ENCODE measurements at places on chromosomes 2 and 18. TPM values are rescaled to one million over a fixed set of nuclear protein-coding genes. Genes with fewer than 3 reads are reported as not detected.

OTOS gene
- not detected for total RNA-seq

DNA sequence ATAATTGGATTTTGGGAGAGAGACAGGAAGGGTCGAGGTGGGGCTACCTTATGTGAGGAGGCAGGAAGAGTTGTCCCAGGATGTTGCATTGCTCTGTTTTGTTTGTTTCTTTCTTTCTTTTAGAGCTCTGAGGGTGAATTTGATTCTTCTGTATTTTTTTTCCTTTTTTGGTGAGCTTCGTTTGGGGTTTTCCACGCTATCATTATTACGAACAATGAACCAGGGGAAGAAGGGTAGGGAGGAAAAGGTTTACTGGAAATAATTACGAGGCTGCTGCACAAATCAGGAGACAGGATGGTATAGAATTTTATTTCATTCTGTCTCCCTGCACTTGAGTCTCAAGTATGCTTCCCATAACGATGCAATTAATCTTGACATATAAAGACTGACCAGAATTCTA lies 51.4 kb upstream of the ZNF516 start:
- DNase-seq = no peak

- peak; percentile 14 for DNase-seq
These were observed 49.7 kb downstream of the APOB start for GRCh38 chr2:20994130-20994529.

- no peak for DNase-seq
These were observed 246.0 kb downstream of the PARD3B start for GRCh38 chr2:204791230-204791629.

GRCh38 chr2:119290859-119291587 lies 67.4 kb downstream of the STEAP3 start:
- DNase-seq = peak; percentile 53

ZSWIM2 gene
- total RNA-seq = not detected

GRCh38 chr18:73752546-73752945 lies 395.1 kb downstream of the FBXO15 start:
- peak; percentile 91 for DNase-seq

- DNase-seq = no peak
These were observed 64.0 kb downstream of the HPCAL1 start for GRCh38 chr2:10366601-10367270.

ALPI gene
- not detected for total RNA-seq

DNA sequence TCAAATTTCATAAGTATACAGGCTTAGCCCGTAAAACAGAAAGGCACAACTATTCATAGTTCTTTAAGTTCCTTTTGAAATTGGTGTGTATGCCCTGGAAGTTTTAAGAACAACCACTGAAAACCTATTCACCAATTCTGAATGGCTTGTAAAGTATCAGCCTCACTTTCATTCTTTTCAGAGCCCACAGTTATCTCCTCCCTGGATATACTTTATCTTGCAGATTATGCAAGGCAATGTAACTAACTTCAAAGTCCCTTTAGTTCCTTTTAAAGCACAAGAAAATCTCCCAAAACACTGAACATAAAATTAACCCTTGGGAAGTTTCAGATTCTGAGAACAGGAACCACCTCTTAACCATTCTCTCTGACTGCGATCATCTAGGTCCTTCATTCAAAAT lies 1.1 kb downstream of the STRN start:
- no peak for DNase-seq

GRCh38 chr2:27645197-27645596 lies 16.3 kb downstream of the GPN1 start:
- no peak for DNase-seq

NYAP2 gene
- not detected for total RNA-seq

FABP1 gene
- total RNA-seq = not detected

GRCh38 chr18:13442451-13442850 lies 223.9 kb downstream of the LDLRAD4 start:
- DNase-seq = no peak

STPG4 gene
- under 0.01 TPM for total RNA-seq

MAP3K19 gene
- total RNA-seq = not detected

DNA sequence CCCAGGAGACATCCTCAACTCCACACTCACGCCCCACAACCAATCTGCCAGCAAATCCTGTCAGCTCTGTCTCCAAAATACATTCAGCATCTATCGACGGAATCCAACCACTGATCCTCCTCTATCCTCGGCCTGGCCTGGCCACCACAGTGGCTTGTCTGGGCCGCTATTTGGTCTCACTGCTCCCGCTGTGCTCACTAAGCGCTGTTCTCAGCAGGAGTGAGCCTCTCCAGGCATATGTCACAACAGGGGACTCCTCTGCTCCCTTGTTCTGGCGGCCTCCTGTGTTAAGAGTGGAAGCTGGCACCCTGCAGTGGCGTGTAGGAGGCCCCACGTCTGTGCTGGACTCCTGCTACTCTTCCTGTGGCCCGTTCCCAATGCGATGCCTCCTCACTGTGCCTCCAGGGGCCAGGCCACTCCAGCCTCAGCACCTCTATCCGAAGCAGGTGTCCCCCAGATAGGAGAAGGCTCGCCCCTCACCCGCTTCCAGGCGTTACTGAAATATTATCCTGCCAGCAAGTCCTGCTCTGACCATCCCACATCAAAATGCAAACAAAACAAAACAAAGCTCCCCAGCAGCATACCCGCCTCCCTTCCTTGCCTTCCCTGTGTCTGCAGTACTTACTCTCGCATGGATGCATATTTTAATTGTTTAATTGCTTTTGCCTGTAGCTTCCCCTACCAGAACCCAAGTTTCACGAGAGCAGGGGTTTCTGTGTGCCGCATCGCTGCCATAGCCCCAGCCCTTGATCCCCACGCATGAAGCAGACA lies 39.9 kb downstream of the CENPO start:
- no peak for DNase-seq

LOXHD1 gene
- not detected for total RNA-seq

- DNase-seq = no peak
These were observed 92.6 kb upstream of the TSPYL6 start for GRCh38 chr2:54348646-54349045.

- DNase-seq = no peak
These were observed 85.8 kb downstream of the PLCL1 start for GRCh38 chr2:197890168-197890567.

GRCh38 chr2:170717991-170718589 lies 3.0 kb downstream of the SP5 start:
- no peak for DNase-seq

NT5C1B gene
- total RNA-seq = not detected

GKN2 gene
- total RNA-seq = not detected

GRCh38 chr2:155633060-155633839 lies 699.3 kb downstream of the NR4A2 start:
- DNase-seq = no peak

GRCh38 chr2:29950481-29950880 lies 29.1 kb upstream of the ALK start:
- peak; percentile 3 for DNase-seq

DNA sequence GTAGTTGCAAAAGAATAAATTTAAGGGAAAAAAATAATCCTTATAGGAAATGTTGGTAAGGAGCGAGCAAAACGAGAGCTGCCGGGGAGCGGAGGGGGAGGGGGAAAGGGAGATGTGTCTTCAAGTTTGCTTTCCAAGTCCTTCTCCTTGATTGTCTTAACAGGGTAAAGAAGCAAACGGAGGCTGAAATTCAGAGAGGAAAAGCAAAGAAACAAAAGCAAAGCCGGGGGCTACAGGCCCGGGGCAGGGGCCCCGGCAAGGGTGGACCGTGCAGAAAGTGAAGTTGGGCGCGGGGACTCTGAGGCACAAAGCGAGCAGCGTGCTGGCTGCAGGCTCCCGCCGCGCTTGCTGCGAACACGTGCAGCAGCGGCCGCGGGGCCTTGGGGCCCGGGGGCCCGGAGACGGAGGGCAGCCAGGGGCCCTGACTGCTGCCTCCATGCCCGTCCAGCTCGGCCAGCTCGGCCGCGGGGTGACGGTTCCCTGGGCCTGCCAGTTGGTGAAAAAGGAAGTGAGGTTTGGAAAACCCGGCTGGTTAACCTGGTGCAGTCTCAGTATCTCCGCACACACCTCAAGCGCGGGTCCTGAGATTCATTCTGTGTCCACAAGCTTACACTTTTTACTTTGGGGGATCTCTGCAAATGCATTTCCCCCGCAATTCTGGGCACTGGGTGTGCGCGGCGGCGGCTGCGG lies 4.1 kb downstream of the BCL11A start:
- DNase-seq = no peak

DNA sequence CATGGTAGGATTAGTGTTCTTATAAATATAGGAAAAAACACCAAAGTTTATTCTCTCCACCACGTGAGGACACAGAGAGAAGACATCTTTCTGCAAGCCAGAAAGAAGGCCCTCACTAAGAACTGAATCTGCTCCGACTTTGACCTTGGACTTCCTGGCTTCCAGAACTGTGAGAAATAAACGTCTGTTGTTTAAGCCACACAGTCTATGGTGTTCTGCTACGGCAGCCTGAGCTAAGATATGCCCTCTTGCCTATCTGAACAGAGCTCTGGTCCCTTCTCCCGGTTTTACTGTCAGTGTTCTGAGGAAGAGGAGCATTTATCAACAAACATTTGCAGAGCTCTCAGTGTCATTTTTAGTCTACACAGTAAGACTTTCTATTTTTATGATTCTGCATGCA lies 131.3 kb downstream of the DOK6 start:
- no peak for DNase-seq

DNA sequence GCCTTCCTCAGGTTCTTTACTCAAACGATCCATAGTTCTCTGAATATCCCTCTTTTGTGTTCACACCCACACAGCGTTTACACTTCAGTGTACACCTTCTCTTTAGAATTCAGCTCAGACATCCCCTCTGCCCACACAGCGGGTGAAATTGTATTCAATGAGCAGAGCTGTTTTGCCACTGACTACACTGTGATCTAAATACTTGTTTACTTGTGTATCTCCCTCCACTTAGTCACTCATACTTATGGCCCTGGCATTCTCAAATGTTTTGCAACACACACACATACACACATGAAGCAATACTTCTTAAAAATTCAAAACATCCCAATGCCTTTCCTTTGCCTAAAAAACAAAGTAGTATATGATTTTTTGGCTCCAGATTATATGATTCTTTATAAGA lies 297.1 kb downstream of the TMX3 start:
- DNase-seq = peak; percentile 53

GRCh38 chr18:13380691-13381070 lies 162.1 kb downstream of the LDLRAD4 start:
- no peak for DNase-seq

DNA sequence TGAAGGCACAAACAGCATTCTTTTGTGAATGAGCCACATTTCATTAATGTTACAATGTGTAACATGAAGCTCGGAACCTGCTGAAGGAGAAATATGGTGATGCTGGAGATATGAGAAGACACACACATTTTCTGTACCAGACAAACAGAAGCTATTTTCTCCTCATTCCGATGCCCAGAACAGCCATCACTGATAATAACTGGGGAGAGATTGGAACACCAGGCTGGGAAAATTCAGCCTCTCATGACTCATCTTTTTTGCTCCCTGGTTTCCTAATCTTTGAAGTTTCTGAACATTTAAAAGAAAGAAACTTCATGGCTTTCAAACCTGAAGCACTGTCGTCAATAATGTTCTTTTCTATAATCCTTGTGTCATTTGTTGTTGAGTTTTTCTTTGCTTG lies 110.9 kb downstream of the LYPD6 start:
- no peak for DNase-seq

ABCG5 gene
- not detected for total RNA-seq

EML6 gene
- total RNA-seq = 0.53 TPM

- peak; percentile 94 for DNase-seq
These were observed 138.8 kb upstream of the ITGA6 start for GRCh38 chr2:172288603-172289002.

DNA sequence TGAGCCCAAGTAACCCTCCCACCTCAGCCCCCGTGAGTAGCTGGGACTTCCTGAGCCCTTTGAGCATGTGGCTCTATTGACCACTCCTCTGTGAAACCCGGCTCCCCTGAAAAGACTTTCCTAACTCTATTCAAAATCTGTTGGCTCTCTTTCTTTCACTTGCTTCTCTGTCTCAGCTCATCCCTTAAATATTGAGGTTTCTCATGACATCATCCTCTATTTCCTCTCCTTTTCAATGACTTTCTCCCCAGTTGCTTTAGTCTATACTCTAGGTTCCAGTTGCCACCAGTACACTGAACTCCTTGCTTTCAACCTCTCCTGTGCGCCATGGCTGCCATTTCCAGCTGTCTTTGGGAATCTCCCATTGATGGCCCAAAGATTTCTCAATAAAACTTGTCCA lies 79.8 kb upstream of the STK17B start:
- DNase-seq = no peak

TTC27 gene
- total RNA-seq = 25.3 TPM

GRCh38 chr2:210172219-210172575 lies 988 bp upstream of the KANSL1L start:
- no peak for DNase-seq

DNA sequence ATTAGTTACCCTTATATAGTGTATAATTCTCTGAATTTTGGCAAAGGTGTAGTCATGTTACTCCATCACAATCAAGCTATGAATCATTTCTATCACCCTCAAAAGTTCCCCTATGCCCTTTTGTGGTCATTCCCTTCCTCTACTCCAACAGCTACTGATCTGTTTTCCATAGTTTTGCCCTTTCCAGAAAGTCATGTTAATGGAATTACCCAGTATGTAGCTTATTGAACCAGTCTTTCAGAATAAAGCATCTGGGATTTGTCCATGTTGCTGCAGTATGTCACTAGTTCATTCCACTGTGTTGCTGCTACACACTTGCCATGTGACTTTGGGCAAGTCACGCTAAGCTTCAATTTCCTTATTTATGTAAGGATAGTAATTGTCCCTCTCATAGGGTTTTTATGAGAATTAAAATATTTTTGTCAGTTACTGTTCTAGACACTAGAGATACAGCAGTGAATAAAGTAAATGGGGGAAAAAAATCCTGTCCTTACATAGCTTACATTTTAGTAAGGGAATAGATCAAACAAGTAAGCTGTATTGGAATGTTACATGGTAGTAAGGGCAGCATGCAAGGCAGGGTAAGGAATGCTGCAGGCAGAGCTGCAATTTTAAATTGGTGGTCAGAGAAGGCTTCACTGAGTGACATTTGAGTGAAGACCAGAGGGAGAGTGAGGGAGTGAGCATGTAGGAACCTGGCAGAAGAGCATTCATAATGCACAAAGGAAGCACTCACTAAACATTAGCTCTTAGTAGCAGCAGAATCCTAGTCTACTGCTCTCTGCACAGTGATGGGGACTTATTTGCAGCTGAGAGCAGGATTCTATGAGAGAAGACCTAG lies 80.3 kb upstream of the TSPYL6 start:
- peak; percentile 25 for DNase-seq

CD302 gene
- 0.13 TPM for total RNA-seq

DNA sequence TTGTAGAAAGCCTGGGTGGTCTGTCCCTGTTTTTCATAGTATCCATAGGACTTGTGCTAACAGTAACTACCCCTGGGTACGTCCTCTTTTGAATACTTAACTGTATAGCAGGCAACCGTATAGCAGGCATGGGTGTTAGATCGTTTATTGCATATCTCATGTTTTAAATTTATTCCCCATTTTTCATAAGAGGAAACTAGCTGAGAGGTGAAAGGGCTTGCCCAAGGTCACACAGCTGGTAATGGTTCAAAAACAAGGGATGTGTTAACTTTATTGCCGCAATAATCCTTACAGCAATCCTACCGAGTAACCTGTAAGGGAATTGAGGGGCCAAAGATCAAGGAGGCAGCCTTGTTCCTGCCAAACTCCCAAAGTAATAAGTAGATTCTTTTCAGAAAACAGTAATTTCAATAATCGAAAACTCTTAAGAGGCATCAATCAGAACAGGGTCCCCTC lies 990 bp upstream of the MGAT4A start:
- no peak for DNase-seq
